ENCODE measurements at places on chromosomes 6 and 20.

- DNase-seq, result no peak
These were observed 11.7 kb downstream of the SYNDIG1 start for GRCh38 chr20:24481173-24481572.

GRCh38 chr6:112770308-112770707, 423.2 kb downstream of the RFPL4B start:
- no peak for DNase-seq

DNA sequence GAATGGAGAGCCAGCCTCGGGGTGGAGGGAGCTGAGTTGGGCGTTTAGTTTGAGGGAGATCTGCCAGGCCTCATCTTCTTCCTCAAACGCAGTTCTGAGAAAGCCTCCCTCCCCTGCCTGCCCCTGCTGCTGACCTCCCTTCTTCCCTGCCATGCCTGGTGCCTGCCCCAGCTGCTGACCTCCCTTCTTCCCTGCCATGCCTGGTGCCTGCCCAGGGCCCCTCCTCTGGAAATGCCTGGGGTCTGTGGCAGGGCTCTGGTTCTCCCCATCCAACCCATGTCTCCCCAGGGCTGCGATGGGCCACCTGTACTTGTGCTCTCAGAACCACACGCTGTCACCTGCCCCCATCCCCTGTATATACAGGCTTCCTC, 114.6 kb downstream of the VEGFA start:
- no peak for DNase-seq

DNA sequence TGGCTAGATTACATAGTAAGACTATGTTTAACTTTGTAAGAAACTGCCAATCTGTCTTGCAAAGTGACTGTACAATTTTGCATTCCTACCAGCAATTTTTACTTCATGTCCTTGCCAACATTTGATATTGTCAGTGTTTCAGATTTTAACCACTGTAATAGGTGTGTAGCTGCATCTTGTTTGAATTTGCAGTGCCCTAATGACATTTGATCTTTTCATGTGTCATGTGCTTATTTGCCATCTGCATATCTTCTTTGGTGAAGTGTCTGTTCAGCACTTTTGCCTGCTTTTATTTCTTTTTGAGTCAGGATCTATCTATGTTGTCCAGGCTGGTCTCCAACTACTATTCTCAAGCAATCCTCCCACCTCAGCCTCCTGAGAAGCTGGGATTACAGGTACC, 2.4 kb upstream of the PRPH2 start:
- no peak for DNase-seq

- DNase-seq, result peak; percentile 78
These were observed 5.2 kb downstream of the SIRPA start for GRCh38 chr20:1900321-1900801.

GRCh38 chr6:16683641-16684194, 77.5 kb downstream of the ATXN1 start:
- peak; percentile 64 for DNase-seq

GRCh38 chr6:138844192-138844591, 48.3 kb downstream of the ECT2L start:
- DNase-seq, result no peak

DNA sequence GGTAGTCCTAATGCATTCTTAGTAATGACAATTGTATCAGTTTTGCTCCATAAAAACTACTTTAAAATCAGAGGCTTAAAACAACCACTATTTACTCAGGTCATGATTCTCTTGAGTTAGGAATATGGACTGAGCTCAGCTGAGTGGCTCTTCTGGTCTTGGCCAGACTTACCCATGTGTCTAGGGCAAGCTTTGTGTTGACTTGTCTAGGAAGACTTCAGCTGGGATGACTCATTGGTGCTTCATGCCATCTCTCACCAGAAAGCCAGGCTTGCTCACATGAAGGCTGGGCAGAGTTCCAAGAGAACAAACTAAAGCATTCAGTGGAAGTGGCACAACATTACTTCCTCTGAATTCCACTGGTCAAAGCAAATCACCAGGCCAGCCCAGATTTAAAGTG, 155.3 kb downstream of the DHX35 start:
- DNase-seq, result peak; percentile 92

DNA sequence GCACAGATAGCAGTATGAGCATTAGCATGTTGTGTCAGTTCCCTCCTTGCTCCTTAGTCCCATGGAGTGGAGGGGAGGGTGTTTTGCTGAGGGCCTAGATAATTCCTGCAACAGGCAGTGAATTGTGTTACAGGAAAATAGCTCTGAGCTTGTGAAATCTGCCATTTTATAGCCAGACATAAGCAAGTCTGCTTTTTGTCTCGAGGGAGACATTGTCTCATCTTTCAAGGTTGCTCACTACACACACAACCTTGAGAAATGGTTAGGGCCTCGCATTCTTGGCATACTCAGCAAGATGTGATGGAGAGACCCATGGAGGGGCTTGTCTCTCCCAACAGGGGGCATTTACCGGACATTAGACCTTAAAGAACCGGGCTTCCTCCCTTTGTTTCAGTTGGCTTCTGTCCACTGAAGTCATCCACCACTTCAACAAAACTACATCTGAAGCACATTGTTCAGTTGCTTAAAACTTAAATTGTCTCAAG, 108.0 kb upstream of the FOXO3 start:
- no peak for DNase-seq

DNA sequence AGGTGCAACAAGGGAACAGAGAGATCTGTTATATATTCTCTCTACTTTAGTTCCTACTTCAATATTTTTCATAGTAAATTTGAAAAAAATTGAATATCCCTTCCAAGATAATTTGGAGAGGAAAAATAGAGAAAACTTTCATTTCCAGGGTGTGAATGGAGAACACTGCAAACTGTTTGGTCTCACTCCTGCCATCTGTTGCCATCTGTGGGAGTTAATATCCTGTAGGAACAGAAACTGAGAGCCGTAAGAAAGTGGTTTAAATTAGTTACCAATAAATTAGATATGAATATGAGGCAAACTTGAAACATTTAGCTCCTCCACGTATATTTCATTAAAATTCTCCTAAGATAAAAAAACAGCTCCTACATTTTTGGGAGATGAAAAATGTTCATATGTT, 4.2 kb downstream of the ZNF337 start:
- no peak for DNase-seq

DNA sequence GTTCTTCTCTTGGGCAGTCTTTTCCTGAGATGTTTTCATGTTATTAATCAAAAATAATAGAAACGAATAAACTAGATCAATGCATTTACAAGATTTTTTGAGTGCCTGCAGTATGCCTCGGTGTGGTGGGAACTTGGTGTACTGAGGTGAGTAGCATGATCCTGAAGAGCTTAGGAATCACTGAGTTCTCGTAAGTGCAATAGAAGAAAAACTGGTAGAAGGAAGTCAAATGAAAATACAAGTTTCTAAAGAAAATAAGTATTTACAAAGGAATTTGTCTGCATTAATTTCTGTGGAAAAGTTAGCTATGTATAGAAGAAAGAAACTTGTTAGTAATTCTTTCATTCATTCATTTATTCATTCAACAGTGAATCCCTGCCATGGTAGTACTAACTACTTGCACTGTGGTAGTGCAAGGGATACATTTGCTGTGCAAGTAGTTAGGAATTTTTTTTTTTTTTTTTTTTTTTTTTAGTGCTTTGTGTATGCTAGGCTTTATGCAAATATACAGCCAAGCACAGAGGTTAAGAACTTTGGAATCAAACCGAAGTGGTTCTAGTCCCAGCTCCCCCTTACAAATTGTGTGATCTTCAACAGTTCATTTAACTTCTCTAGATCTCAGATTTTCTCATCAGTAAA, 13.9 kb downstream of the NT5E start:
- DNase-seq, result no peak

GRCh38 chr20:6017467-6017866, 36.4 kb downstream of the LRRN4 start:
- no peak for DNase-seq

GRCh38 chr20:5481872-5482271, 165.1 kb upstream of the PROKR2 start:
- no peak for DNase-seq

DNA sequence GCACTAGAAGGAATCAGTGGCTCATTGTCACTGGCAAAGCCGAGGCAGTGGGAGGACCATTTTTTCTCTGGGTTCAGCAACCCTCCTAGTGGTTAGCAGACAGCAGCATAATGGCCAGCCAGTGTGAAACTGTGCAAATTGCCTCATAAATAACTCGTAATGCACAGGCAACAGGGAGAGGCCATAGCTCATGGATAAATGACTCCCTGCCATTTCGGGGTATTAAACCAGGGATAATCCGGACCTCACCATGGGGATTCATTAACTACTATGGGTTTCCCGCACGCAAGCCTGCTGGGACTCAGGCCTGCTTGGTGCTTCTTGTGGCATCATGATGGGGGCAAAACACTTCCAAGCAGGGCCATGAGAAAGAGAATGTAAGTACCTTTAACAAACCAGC, 158.2 kb upstream of the CHD6 start:
- no peak for DNase-seq

DNA sequence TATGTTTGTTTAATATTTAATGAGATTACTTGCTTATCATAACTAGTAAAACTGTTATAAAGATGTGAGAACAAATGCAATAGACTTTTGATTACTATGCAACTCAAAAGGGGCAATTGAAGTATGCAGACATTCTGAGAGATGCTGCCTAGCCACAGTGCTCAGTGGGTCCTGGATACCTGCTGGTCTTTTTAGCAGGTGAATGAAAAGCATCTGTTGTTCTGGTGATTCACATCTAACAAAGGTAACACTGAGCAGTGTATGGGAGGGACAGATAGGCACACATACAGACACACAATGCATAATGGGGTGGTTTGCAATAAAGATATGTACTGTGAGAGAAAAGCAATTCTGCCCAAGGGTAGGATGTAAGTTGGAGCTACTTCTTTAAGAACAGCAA, 46.9 kb downstream of the OGFRL1 start:
- DNase-seq, result no peak

GRCh38 chr20:32685541-32686529, 12.1 kb upstream of the C20orf203 start:
- no peak for DNase-seq

DNA sequence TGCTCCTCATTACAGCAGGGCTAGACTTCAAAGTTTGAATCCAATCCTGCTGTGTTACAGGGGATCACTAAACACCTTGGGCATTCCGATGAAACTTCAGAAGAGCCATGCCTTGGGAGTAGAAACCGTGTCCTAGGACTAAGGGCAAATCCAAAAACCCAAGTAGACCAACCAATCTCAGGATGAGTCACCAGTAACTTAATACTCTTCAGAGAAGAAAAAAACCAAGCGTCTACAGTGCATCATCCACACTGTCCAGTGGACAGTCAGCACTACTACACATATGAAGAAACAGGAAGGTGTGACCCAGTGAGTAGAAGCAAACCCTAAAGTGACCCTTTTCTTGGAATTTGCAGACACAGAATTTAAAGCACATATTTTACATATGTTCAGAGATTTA, 39.5 kb upstream of the VAPB start:
- DNase-seq, result peak; percentile 64

GRCh38 chr20:23666698-23667097, 22.1 kb downstream of the CST4 start:
- no peak for DNase-seq

GRCh38 chr6:26044140-26045064, 42.8 kb upstream of the HFE start:
- DNase-seq, result no peak

- DNase-seq, result no peak
These were observed 41.4 kb upstream of the ANGPT4 start for GRCh38 chr20:957544-957943.

- DNase-seq, result no peak
These were observed 13.1 kb downstream of the CD2AP start for GRCh38 chr6:47490676-47491075.

DNA sequence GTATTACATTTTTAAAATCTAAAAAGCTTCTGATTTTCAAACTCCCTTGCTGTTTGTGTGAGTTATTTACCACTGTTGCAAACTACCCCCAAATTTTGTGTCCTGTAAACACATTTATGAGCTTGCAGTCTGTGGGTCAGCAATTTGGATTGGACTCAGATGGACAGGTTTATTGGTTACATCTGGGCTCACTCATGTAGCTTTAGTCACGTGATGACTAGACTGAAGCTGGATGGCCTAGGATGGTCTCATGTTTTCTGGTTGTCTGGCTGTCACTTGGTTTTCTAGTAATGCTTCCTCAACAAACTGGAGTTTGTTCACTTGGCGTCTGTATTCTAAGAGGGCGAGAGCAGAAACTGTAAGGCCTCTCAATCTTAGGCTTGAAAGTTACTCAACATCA, 12.2 kb upstream of the C6orf58 start:
- DNase-seq, result no peak

DNA sequence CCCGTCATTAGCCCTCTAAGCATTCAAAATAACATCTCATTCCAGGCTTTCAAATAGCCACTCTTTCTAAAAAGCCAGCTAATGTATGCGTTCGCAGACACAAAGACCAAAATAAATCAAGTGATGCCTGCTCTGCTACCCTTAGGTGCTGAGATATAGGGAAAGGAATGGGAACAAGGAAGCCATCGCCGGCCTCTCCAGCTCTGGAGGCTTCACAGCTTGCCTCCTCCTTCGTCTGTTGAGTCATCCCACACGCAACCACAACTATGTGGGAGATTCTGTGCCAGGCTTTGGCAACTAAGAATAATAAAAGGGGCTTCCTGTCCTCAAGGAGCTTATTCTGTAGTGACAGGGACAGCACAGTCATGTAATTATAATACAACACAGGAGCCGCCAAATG, 27.3 kb upstream of the SLC22A23 start:
- no peak for DNase-seq

DNA sequence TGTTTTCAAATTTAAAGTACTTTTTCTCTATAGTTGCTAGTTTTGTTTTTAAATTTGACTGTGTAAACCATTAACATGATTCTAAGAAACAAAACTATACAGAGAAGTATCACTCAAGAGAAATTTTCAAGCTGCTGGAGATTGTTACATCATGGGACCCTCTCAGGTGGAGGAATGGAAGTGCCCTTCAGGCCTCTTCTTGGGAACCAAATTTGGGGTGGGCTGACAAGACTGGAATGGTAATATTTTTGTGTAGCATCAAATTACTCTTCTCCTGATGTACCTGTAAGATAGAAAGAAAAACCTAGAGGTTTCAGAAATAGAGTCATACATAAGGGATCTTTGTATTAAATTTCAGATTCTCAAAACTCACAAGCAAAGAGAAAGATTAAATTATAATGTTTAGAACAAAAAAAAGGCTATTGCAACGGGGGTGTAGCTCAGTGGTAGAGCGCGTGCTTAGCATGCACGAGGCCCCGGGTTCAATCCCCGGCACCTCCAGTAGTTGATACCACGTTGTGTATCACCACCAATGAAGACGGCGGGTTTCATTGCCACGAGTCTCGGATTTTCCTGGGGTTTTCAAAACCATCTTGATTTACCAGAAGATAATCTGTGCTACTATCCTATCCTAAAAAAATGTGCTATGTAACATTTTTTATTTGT, 193.7 kb downstream of the GPX5 start:
- DNase-seq, result no peak

GRCh38 chr6:70118670-70119069, 184.2 kb downstream of the COL9A1 start:
- DNase-seq, result no peak

- DNase-seq, result no peak
These were observed 6.4 kb downstream of the NPEPL1 start for GRCh38 chr20:58698741-58699622.

GRCh38 chr6:24253360-24253759, 104.5 kb downstream of the DCDC2 start:
- DNase-seq, result no peak

All from urothelium cell line (cell line).